ENCODE measurements at places on chromosomes 6 and 20.

GRCh38 chr6:7088076-7088742 lies 19.6 kb upstream of the RREB1 start:
- DNase-seq, result no peak

DNA sequence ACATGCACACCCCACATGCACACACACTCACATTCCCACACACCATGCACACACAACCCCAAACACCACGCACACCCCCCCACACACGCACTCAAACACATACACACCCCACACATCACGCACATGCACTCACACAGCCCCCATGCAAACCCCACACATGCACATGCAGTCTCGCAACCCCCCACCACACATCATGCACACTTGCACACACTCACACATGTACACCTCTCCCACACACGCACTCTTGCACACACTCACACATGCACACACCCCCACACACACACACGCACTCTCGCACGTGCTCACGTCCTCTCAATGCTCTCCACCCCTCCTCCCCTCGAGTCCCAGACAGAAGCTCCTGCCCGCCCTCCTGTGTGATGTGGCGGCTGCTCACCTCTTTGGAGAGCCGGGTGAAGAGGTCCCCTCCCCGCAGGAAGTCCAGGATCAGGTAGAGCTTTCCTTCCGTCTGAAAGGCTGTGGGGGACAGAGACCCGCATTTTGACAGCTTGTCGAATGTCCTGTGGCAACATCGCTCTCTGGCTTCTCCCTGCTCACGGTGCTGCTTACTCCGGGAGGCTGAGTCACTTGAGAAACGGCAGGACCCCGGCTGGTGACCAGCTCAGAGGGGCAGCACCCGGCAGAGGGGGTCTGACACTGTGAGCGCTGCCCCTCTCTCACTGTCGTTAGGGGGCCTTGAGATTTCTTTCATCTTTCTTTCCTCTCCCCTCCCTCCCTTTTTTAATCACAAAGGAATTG lies 78.5 kb downstream of the RAMACL start:
- no peak for DNase-seq

GRCh38 chr6:143615785-143616184 lies 62.0 kb upstream of the PHACTR2 start:
- DNase-seq, result no peak

- no peak for DNase-seq
These were observed 6.0 kb upstream of the AGPAT4 start for GRCh38 chr6:161279677-161280415.

DNA sequence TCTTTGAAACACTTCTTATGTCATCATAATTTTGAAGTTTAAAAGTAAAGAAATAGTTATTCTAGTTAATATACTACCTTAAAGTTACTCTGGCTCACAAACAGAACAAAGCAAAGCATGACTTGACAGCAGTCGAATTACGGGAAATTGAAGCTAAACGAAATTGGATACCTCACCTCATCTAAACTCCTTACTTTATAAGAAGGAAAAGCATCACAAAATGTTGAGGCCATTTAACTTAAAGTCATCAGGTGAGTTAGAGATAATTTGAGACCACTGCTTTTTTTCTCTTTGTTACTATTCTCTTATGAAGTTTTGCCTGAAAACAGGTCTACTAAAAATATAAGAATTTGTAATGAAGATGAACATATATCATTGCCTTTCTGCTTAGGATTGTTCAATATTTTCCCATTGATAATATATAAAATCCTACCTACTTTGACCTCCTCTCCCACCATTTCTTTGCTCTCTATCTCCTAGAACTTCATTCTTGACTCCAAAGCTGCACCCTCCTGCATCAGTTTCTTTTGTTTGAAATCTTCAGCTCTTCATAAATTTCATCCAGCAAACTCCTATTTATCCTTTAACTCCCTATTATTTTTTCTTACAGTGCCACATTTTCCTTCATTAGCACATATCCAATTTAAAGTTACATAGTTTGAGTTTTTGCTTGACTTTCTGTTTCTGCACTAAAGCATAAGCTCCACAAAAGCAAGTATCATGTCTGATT lies 510.7 kb upstream of the ZNF337 start:
- no peak for DNase-seq

Measured in fibroblast of skin of right biceps (primary cell).